ENCODE measurements at places on chromosomes 6 and 20.

DNA sequence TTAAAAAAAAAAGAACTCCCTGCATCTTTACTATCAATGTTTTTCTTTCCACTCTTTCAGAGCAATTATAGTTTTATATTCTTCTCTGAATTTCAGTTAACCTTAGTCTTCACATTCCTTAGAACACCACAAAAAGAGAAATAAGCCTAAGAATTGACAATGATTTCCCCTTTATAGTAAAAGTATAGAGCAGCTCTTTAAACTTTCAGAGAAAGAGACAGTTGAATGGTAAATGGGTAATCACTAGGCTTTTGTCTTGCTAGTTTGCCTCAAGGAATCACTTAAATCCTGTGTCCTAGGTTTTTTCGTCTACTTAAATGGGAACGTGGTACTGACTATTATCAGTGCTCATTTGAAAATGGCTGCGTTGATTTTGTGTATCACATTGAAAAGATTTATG lies 31.8 kb downstream of the SLX4IP start:
- DNase-seq: no peak

DNA sequence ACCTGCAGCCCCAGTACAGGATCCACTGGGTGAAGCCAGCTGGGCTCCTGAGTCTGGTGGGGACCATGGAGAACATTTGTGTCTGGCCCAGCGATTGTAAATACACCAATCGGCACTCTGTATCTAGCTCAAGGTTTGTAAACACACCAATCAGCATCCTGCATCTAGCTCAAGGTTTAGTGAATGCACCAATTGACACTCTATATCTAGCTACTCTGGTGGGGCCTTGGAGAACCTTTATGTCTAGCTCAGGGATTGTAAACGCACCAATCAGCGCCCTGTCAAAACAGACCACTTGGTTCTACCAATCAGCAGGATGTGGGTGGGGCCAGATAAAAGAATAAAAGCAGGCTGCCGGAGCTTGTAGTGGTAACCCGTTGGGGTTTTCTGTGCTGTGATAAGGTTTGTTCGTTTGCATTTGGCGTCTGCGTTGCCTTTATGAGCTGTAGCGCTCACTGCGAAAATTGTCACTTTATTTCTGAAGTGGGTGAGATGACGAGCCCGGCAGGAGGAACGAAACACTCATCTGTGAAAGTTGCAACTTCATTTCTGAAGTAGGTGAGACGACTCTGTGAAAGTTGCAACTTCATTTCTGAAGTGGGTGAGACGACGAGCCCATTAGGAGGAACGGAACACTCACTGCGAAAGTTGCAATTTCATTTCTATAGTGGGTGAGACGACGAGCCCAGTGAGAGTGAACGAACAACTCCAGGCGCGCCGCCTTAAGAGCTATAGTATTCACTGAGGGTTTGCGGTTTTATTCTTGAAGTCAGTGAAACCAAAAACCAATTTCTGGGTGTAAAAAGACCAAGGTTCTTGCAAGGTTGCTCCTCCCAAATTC lies 31.1 kb downstream of the SERPINB6 start:
- peak; percentile 79 for DNase-seq

- no peak for DNase-seq
Observed at GRCh38 chr6:139514819-139515218, 140.4 kb upstream of the CITED2 start.

DNA sequence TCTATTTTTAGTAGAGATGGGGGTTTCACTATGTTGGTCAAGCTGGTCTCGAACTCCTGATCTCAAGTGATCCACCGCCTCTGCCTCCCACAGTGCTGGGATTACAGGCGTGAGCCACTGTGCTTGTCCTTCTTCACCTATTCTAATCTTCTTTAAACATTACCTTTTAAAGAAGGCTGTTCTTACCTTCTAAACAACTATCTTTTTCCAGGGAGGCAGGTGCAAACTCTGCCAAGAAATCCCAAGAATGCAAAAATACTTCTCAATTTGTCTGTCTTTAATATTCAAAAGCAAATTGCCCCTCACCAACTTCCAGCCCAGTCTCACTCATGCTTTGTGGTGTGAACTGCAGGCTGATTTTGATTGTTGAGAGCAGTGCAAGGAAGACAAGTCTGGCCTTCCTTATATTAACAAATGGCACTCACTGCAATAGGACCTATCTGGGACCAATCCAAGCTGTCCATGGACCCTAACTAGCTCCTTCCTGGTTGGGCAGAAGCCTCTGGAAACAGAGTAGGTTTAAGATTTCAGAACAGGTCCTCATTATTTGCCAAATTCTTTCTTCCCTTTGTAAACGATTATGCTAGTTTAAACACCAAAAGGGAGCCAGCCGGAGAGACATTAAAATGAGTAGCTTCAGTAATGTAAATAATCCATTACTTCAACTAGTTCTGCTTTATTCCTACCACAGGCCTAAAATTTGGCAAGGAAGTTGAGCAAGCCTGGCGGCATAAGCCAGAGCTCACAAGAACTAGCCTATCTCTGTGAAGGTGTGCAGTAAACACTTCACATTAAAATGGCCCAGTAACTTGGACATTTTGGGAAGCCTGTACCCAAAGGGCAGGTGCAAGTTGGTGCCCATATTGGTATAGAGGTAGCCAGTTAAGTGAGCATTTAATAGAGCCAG lies 1.6 kb downstream of the SCAND1 start:
- no peak for DNase-seq

DNA sequence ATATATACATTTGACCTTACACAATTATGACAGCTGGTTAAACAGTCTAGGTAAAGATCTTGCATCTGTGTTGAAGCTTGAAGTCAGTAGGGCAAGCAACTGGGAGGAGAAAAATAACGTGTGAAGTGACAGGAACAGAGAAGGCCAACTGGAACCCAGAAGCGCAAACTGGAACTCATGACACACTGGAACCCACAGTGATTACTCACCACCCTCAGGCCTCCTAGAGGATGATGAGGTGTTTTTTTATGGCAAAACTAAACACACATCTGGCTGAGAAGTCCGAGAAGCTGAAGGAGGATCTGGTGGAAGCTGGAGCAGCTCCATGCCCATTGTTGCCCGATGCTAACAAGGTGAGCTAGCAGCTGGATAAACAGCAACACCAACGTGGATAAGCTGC lies 108.1 kb downstream of the TMEM200A start:
- no peak for DNase-seq

DNA sequence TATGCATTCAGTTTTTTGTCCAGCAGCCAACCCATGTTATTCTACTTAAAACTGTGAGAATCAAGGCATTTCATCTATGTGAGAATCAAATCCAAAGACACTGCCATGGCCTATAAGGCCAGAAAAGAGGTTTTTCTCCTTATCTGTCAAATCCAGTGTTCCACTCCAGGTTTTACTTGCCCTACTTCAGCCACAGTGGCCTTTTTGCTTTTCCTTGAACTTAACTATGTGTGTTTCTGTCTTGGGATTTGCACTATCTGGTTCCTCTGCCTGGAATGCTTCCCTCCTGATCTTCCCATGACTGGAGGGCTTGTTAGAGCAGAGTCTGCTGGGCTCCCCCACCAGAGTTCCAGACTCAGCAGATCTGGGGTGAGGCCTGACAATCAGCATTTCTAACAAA lies 113.1 kb upstream of the DOK5 start:
- no peak for DNase-seq

DNA sequence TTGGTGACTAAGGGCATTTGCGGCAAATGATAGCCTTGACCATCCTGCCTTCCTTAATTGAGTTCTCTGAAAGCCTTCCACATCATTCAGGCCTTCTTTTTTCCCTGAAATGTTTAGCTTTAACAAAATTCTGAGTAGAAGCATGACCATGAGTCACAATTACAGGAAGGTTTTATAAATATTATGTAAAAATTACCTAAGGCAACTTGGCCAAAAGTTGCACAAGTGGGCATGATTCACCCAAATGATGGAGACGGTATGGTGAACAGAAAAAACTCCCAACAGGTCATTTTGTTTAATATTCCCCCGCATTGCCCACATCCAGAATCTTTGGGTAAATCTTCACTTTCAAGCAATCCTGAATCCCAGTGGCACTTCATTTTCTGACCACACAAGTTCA lies 37.0 kb downstream of the MC3R start:
- no peak for DNase-seq

GRCh38 chr6:53829698-53830221 lies 35.0 kb downstream of the LRRC1 start:
- DNase-seq: no peak

DNA sequence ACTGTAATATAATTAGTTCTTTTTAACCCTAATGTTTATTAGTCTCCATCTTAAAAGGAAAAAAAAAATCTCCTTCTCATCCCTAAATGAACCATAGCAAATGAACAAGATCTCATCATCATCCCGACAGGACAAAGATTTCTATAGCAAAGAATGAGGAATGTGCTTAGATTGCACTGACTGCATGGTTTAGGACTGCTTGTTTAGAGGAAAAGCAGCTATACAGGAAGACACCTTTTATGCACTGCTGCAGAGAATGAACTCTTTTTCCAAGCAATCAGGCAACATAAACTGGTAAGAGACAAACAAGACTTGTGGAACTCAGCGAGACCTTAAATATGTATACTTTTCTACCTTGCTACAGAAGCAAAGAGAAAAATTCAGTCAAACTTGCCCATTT lies 26.8 kb downstream of the CSNK2A1 start:
- DNase-seq: no peak

DNA sequence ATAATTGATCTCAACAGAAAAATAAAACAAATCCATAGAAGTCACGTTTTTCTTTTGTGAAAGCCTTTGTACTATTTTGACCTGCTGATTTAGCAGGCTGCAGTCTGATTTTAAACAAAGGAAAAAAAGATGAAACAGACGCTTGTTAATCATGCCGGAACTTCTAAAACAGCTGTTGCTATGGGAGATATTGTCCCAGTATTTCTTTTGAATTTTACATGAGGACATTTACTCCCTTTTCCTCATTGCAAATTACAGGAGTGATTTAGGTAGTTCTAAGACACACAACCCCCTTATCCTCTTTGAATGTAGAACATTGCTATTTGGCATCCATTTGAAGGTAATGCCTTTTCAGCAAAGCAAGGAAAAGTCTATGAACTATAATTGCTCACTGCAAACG lies 416.1 kb downstream of the BCKDHB start:
- DNase-seq: no peak

DNA sequence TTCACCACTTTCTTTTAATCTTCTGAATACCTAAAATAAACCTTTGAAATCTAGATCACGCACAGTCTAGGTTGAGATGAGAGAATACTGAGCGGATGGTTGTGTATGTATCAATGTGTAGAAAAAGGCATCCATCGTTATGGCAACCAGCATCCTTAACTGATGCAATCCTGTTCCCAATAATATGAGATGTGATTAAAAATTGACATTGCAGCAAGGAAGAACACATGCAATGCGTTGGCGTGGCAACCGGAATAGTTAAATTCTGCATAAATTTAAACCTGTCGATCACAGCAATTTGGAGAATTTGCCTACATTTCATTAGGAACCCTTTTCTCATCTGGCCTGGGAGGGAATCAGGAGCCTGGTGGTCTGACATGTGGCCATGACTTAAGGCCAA lies 1.3 kb upstream of the L3MBTL1 start:
- DNase-seq: no peak

DNA sequence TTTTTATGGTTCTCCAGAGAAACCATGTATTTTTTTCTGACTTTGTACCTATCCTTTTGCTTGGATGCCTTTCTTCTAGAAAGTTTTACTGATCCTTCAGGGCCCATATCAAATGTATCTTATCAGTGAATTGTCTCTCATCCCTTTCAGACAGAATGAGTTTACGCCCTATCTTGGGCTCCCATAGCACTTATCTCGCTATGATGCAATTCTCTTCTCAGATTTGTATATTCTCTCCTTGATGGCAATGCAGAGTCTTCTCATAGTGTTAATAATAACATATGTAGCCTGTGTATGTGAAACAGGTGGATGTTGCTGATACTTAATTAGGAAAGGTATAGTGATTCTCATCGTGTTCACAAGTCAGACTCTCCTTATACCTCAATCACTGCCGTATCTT lies 336.2 kb downstream of the UTRN start:
- DNase-seq: no peak

- no peak for DNase-seq
Observed at GRCh38 chr6:110664933-110665332, 150.3 kb downstream of the CDK19 start.

GRCh38 chr6:18477301-18477941 lies 90.3 kb downstream of the RNF144B start:
- DNase-seq: no peak

- DNase-seq: no peak
Observed at GRCh38 chr20:40323361-40323794, 365.7 kb downstream of the MAFB start.

DNA sequence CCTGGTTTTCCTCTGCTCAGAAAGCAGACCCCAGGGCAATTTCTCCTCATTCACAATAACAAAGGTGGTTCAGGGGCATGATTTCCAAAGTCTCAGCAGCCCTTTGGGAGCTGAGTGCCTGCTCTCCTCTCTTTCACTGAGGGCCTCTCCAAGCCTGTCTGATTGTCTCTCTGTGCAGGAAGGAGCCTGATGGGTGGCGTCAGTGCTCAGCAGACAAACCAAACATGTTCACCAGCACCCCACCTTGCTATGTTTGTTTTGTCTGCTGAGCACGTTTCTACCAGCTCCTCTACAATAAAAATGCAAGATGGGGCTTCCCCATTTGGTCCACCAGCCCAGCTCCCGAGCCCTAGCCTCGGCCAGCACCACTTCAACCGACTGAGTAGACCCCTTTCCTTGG lies 25.4 kb upstream of the TCP11 start:
- DNase-seq: no peak

- DNase-seq: no peak
Observed at GRCh38 chr20:829551-829950, 4.0 kb upstream of the FAM110A start.

- DNase-seq: no peak
Observed at GRCh38 chr6:54865091-54865631, 18.6 kb downstream of the FAM83B start.

GRCh38 chr6:28585335-28585734 lies 59.7 kb downstream of the GPX5 start:
- DNase-seq: no peak

GRCh38 chr6:134080171-134080795 lies 27.9 kb upstream of the SLC2A12 start:
- no peak for DNase-seq
